Ascending aorta (tissue), 2 donors: ENCODE measurements at places on chromosomes 13 and 19.

- peaks cover 3% of the 10 kb centered on the region for H3K36me3 ChIP-seq
- no peaks in the 10 kb centered on the region for H3K27me3 ChIP-seq
- H3K4me1 ChIP-seq, result no peaks in the 10 kb centered on the region
- H3K27ac ChIP-seq, result peak overlapping the region; percentile 74
These were observed 437 bp downstream of the SUCLA2 start for GRCh38 chr13:48000559-48001113.

- no peaks in the 10 kb centered on the region for H3K27me3 ChIP-seq
- no peak for DNase-seq
- H3K27ac ChIP-seq, result peak overlapping the region; percentile 96
- H3K4me3 ChIP-seq, result no peak overlapping the region
- H3K4me1 ChIP-seq, result peaks cover 15% of the 10 kb centered on the region
- H3K36me3 ChIP-seq, result no peaks in the 10 kb centered on the region
These were observed 49.5 kb downstream of the RFX2 start for GRCh38 chr19:6060600-6061375.

DNA sequence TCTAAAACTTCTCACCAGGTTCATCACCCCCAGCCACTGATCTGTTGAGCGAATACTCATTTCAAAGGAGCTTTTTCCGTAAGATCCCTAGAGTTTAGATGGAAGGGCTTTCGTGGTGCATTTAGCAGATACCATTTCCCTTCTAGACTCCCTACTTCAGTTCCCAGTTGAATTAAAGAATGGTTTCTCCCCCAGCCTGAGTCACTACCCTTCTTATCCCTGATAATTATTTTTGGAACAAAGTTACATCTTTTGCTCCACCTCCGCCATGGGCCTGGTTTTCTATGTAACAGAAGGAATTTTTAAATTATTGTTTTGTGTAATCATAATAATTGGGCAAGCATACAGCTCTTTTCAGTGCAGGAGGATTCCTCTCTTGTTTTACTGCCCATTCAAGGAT lies 22.0 kb downstream of the USPL1 start:
- no peak overlapping the region for H3K4me3 ChIP-seq
- H3K36me3 ChIP-seq, result peaks cover 28% of the 10 kb centered on the region
- H3K27ac ChIP-seq, result no peak overlapping the region
- DNase-seq, result no peak
- no peaks in the 10 kb centered on the region for H3K27me3 ChIP-seq

GRCh38 chr13:46996316-46997030 lies 99.6 kb upstream of the HTR2A start:
- H3K36me3 ChIP-seq, result no peaks in the 10 kb centered on the region
- H3K27ac ChIP-seq, result no peak overlapping the region
- H3K4me1 ChIP-seq, result no peaks in the 10 kb centered on the region
- no peaks in the 10 kb centered on the region for H3K27me3 ChIP-seq

DNA sequence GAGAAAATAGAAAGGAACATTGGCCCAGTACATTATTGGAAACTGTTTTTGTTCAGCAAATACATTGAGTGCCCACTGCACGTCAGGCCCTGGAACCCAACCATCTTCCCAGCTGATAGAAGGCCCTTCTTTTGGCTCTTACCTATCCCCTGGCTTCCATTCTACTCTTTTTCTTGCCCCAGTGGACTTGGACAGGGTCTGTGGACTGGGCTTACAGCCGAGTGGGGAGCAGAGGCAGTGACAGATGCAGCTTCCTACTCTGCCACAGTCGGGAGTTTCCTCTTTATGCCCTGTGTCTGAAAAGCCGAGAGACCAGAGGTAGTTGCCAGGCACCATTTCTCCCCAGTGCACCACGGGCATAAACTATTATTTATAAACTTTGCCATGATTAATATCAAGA lies 70.4 kb downstream of the ARHGAP35 start:
- no peaks in the 10 kb centered on the region for H3K36me3 ChIP-seq
- DNase-seq, result no peak
- peaks cover 58% of the 10 kb centered on the region for H3K4me1 ChIP-seq
- peak overlapping the region; percentile 36 for H3K27ac ChIP-seq
- H3K27me3 ChIP-seq, result no peaks in the 10 kb centered on the region

- H3K4me1 ChIP-seq, result peaks cover 6% of the 10 kb centered on the region
- no peak overlapping the region for H3K4me3 ChIP-seq
- H3K36me3 ChIP-seq, result no peaks in the 10 kb centered on the region
- H3K27ac ChIP-seq, result no peak overlapping the region
These were observed 12.3 kb downstream of the KCNN4 start for GRCh38 chr19:43768273-43769050.

GRCh38 chr19:19217099-19217498 lies 5.3 kb downstream of the NCAN start:
- no peak overlapping the region for H3K27ac ChIP-seq
- H3K4me1 ChIP-seq, result no peaks in the 10 kb centered on the region
- no peak for DNase-seq
- H3K27me3 ChIP-seq, result peaks cover 3% of the 10 kb centered on the region

- H3K36me3 ChIP-seq, result no peaks in the 10 kb centered on the region
- H3K4me1 ChIP-seq, result no peaks in the 10 kb centered on the region
- no peak for DNase-seq
- no peak overlapping the region for H3K4me3 ChIP-seq
- H3K27me3 ChIP-seq, result no peaks in the 10 kb centered on the region
These were observed 6.0 kb downstream of the SPATA13 start for GRCh38 chr13:24166561-24166960.

DNA sequence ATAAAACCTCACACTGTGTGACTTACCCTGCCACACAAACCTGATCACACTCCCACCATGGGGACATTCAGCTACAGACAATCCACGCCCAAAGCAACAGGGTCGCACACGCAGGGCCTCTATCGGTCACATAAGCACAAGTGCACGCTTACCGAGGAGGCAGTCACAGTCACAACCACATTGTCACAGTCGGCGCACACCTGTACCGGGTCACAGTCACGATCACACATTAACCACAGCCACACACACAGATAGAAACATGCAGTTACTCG lies 579 bp downstream of the ZNF566 start:
- peak overlapping the region; percentile 72 for H3K4me3 ChIP-seq
- peaks cover 6% of the 10 kb centered on the region for H3K36me3 ChIP-seq
- H3K27me3 ChIP-seq, result no peaks in the 10 kb centered on the region
- no peak for DNase-seq
- no peaks in the 10 kb centered on the region for H3K4me1 ChIP-seq
- peak overlapping the region; percentile 92 for H3K27ac ChIP-seq

DNA sequence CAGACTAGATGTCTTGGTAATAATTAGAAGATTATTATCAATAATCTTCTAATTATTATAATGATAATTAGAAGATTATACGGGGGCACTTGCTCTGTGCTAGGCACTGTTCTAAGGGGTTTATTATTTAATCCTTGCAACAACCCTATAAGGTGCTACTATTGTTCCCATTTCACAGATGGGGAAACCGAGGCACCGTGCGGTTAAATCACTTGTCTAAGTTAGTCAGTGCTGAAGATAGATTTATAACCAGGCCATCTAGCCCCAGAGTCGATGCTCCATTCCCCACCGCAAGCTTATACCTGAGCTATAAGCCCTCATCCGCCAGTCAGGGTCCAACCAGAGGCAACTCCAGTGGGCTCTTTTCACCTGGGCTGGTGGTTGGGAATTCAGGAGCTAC lies 2.0 kb upstream of the ACP7 start:
- H3K27ac ChIP-seq, result no peak overlapping the region
- DNase-seq, result no peak
- H3K4me1 ChIP-seq, result peaks cover 6% of the 10 kb centered on the region
- no peak overlapping the region for H3K4me3 ChIP-seq
- H3K36me3 ChIP-seq, result no peaks in the 10 kb centered on the region
- peaks cover 19% of the 10 kb centered on the region for H3K27me3 ChIP-seq
